Activated CD4-positive, alpha-beta memory T cell treated with anti-CD3 and anti-CD28 coated beads, Interleukin-2, amount 10 ng/mL, durations not matched to agents 7 days and 5 days (primary cell): ENCODE measurements at places on chromosomes 5 and 9. TPM values are rescaled to one million over a fixed set of nuclear protein-coding genes. Genes with fewer than 3 reads are reported as not detected.

CLPTM1L gene
- total RNA-seq, result 99.7 TPM

- DNase-seq, result no peak
Measured at GRCh38 chr9:114878879-114879564, 51.4 kb downstream of the TNFSF8 start.

- DNase-seq, result no peak
Measured at GRCh38 chr9:36141288-36141687, 4.8 kb downstream of the GLIPR2 start.

TXNDC8 gene
- total RNA-seq, result not detected

GRCh38 chr9:14245901-14246525 is 67.9 kb downstream of the NFIB start:
- no peak for DNase-seq

GRCh38 chr5:471750-472058 is 28.7 kb downstream of the EXOC3 start:
- no peak for DNase-seq

- DNase-seq, result no peak
Measured at GRCh38 chr5:14310901-14311300, 167.8 kb downstream of the TRIO start.

DNA sequence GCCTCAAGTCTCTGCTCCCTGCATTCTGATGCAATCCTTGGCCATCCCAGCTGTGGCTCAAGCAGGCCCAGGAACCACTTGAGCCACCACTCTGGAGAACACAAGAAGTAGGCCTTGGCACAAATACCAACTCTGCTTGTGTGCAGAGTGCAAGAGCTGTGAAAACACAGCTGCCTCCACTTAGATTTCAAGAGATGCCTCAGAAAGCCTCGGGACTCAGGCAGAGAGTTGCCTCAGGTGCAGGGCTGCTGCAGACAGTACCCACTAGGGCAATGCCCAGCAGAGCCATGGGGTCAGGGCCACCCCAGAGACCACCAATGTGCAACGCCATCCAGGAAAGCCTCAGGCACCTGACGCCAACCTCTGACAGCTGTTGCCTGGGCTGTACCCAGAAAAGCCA is 82.4 kb downstream of the FREM1 start:
- DNase-seq, result no peak

DNA sequence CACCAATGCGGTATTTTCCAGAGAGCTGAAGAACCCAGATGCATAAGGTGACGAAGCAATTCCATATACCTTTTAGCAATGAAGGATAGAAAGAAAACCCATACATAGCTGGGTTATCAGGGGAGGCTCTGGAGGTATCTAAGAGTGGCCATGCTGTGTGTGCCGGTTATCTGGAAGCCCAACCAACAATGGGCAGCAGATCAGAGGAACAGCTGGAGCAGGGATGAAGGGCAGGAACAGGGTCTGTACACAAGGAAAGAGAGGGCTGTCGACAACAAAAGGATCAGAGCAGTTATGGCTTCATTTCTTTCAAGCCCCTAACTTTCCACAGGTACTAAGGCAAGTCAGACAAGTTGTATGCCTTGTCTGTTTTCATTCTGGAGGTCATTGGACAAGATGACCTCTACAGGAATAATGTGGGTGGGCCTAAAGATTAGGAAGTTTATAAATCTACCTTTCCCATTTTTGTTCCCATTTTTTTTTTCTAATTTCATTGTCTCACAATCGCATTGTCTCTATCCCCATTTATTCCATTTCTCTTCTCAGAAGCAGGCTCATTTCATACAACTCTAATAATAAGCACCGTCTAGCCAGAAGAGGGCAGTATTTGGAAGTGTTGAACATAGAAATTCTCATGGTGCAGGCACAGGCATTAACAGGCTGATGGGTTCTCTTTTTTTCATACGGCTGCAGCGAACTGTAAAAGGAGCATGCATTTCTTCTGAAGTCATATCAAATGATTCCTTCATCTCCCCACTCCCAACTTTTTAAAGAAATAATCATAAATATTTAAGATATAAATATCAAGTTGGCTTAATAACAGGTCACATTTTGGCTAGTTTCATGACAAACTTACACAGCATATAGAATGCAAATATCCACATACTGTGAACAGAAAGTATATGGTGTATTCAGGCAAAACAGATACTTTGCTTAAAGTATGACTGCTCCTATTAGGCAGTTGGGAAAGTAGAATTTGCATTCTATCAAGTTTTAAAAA is 63.5 kb downstream of the ZNF474 start:
- DNase-seq, result no peak

- DNase-seq, result no peak
Measured at GRCh38 chr9:122051351-122052321, 41.5 kb downstream of the TTLL11 start.

DNA sequence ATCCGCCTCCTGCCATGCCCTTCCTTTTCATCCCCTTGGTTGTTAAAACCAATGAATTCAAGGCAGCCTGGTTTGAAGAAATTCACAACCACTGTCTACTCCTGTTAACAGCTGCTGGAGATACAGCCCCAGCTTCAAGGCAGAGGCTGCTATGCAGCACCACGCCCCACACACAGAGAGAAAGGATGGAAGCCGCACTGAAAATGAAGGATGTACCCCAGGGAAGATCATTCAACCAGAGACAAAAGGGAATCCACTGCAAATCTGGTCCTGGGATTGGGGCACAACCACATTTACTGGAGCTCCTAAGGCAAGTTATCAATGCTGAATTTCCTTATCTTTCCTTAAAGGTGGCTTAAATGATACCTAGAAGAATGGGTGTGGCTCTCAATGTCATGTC is 58.7 kb downstream of the DPYSL3 start:
- DNase-seq, result no peak

GRCh38 chr9:24095246-24095645 is 269.2 kb upstream of the ELAVL2 start:
- no peak for DNase-seq

DNA sequence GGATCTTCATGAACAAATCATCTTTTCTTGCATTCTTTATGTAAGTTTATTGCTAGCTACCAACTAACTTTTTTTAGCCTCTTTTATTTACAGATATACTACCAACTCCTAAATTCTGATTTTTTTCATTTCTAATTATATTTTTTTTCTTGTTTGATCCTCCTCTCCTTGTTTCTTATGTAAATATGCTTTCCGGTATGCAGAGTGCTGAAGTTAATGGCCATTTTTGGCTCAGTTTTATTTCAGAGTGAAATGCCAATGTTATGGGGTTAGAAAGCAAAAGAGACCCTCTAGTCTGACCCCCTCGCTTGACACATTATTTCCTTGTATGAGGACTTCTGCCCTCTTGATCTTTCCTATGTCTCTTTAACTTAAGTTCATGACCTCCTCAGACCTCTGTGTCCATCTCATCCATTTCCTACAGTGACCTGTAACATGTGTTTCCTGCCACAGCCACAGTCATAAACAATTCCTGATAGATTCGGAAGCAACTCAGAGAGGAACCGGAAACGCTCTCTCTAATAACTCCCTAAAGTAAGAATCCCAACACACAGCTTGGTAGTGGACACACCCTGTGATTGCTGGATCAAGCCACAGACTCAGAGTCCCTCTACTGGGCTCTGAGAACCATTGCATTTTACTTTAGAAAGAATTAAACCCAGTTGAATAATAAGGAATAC is 42.9 kb upstream of the AFAP1L1 start:
- no peak for DNase-seq

TSSK1B gene
- total RNA-seq, result not detected

- no peak for DNase-seq
Measured at GRCh38 chr5:150496534-150496933, 11.4 kb upstream of the NDST1 start.

- no peak for DNase-seq
Measured at GRCh38 chr5:78634634-78635033, 13.9 kb downstream of the LHFPL2 start.

UQCRQ gene
- 293 TPM for total RNA-seq
